ENCODE measurements at places on chromosomes 12 and 14. TPM values are rescaled to one million over a fixed set of nuclear protein-coding genes. Genes with fewer than 3 reads are reported as not detected.

KRT6C gene
- not detected for total RNA-seq

STON2 gene
- 236 TPM for total RNA-seq

SLC25A21 gene
- 0.28 TPM for total RNA-seq

A2ML1 gene
- total RNA-seq, result not detected

BATF gene
- 25.0 TPM for total RNA-seq

PRB2 gene
- total RNA-seq, result not detected

MYF5 gene
- not detected for total RNA-seq

NFATC4 gene
- 12.1 TPM for total RNA-seq

DNA sequence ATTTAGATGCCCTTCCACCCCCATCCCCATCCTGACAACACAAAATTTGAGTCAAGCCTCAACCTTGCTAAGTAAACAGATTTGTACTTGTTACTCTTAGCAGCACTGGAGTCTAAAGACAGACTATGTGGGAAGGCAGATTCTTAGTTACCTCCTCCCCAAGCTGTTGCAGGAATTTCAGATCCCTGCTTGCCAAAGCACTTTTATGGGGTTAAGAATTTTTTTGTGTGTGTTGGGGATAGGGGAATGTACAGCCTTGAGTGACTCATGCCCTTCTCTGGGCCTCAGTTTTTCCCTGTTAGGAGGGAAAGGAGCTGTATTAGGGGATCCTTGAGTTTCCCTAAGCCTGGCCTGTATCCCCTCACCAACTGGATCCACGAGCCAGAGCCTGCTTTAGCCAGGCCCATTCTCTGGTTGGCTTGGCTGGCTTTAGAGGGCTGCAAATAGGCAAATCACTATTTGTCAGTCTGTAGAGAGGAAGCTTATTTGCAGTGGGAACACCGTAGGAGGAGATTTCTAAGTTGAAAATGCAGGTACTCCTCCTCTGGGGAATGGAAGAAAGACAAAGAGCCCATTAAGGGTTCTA is 27.7 kb upstream of the RNU6-8 start:
- no peak for DNase-seq
- no peaks in the 10 kb centered on the region for H3K4me1 ChIP-seq
- no peaks in the 10 kb centered on the region for H3K36me3 ChIP-seq
- no peaks in the 10 kb centered on the region for H3K27me3 ChIP-seq
- no peak overlapping the region for H3K4me3 ChIP-seq

DNA sequence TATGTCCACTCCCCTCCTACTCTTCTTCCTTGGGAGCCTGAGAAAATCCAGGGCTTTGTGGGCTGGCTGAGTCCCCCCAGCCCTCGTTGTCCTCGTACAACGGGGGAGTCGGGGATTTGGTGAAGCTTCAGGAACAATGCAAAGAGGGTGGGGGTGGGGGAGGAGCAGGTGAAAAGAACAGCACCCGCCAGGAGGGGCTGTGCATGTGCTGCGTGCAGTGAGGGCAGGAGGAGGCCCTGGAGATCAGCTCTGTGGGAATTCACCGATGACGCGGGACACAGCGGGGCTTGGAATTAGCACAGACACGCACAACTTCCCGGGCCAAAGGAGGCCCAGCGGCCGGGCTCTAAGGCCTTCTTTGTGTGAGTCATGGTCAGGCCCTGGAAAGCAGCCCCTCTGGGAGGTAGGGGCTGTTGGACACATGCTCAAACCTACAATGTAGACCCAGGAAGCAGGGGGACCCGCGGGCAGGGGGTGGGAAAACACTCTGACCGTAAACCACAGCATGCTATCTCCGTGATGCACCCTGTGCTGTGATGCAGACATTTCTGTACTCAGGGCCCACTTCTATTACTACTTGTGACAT is 32.8 kb downstream of the RBM19 start:
- no peak overlapping the region for H3K4me3 ChIP-seq
- peaks cover 98% of the 10 kb centered on the region for H3K36me3 ChIP-seq

- H3K27me3 ChIP-seq, result no peaks in the 10 kb centered on the region
- no peak for DNase-seq
- H3K27ac ChIP-seq, result no peak overlapping the region
- no peaks in the 10 kb centered on the region for H3K36me3 ChIP-seq
Observed at GRCh38 chr14:36245223-36245622, 68.7 kb upstream of the PTCSC3 start.

DNA sequence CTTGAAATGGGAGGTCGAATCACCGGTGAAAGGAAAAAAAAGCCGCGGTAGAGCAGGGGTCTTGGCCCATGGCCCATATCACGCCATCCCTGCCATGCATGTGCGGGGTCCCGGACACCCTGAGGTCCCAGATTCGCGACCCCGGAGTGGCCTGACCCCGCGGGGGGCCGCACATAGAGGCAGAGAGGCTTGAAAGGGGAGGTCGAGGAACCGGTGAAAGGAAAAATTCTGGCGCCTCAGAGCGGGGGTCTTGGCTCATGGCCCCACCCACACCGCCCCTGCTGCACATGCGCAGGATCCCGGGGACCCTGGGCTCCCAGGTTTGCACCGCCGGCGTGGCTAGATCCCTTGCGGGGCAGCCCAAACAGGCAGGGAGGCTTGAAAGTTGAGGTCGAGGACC is 319.8 kb downstream of the ALG10 start:
- DNase-seq, result no peak
- H3K36me3 ChIP-seq, result no peaks in the 10 kb centered on the region
- H3K27ac ChIP-seq, result no peak overlapping the region

- no peak overlapping the region for H3K27ac ChIP-seq
- H3K4me1 ChIP-seq, result no peaks in the 10 kb centered on the region
- no peaks in the 10 kb centered on the region for H3K36me3 ChIP-seq
- peaks cover 10% of the 10 kb centered on the region for H3K27me3 ChIP-seq
Observed at GRCh38 chr14:52146504-52146903, 77.6 kb upstream of the NID2 start.

- no peak for DNase-seq
- H3K36me3 ChIP-seq, result peaks cover 25% of the 10 kb centered on the region
- H3K27ac ChIP-seq, result no peak overlapping the region
- no peaks in the 10 kb centered on the region for H3K4me1 ChIP-seq
- no peak overlapping the region for H3K4me3 ChIP-seq
Observed at GRCh38 chr12:49553512-49554088, 14.3 kb downstream of the MCRS1 start.
